ENCODE measurements at places on chromosomes 11 and 22.

- DNase-seq, result no peak
Measured at GRCh38 chr11:116172851-116173250, 599.9 kb downstream of the BUD13 start.

GRCh38 chr22:18110954-18111758 lies 547 bp downstream of the TUBA8 start:
- DNase-seq, result no peak

DNA sequence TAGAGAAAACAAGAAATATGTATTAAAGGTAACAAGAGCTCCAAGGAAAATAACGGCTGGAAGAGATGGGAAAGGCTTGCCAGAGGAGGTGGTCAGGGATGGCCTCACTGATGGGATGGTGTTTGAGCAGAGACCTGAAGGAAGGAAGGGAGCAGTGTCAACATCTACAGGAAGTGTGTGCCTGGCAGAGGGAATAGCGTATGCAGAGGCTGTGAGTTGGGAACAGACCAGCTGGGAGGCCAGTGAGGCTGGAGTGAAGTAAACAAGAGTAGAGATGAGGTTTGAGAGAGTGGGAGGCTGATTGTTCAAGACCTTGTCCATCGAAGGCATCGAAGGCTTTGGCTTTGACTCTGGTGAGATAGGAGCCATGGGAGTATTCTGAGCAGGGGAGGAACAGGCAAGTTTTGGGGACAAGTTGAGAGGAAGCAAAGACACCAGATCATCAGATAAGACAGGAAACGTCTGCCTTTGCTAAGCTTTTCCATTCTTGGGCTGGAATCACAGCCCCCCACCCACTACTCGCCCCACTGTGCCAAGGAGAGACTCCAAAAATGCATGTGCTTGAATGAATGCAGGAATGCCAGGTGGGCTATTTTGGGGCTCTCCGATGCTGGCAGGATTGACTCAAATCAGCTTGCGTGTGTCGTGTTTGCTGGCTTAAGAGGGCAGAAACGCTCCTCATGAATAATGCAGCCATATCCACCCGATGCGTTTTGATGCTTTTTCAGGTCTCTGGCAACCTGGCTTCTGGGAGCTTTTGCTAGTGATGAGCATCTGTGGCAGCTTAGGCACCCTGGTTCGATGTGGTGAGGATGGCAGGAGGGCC lies 7.2 kb downstream of the SGSM1 start:
- no peak for DNase-seq

DNA sequence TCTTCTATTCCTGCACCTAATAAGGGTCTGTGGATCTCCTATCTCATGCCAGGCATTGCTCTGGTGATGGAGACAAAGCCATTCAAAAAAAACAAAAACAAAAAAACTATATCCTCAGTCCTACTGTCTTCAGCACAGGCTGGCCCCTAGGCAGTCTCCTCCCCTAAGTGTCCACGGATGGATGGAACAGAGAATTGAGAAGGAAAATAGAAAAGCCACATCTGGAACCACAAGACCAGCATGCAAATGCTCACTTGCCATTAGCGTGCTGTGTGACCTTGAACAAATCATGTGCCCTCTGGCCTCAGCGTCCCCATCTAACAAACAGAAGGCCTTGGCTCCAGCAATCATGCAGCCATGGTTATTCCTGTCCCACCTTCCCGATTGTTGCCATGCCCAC lies 32.7 kb upstream of the CD82 start:
- no peak for DNase-seq

DNA sequence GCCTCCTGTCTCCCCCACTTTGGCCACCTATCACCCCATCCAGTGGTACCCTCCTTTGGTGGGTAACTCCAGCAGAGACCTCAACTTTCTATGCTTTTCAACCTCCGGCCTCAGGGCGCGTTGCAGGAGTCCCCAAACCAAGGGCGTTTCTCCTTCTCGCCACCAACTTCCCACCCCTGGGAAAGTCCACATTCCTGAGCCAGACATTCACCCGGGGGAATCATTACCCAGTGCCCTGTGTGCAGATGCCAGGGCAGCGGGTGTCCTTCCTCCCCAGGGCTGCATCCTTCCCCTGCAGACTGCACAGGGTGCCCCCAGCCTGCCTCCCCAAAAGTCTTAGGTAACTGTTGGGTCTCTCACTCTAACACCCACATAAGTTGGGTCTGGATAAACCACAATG lies 26.4 kb downstream of the MYEOV start:
- no peak for DNase-seq

DNA sequence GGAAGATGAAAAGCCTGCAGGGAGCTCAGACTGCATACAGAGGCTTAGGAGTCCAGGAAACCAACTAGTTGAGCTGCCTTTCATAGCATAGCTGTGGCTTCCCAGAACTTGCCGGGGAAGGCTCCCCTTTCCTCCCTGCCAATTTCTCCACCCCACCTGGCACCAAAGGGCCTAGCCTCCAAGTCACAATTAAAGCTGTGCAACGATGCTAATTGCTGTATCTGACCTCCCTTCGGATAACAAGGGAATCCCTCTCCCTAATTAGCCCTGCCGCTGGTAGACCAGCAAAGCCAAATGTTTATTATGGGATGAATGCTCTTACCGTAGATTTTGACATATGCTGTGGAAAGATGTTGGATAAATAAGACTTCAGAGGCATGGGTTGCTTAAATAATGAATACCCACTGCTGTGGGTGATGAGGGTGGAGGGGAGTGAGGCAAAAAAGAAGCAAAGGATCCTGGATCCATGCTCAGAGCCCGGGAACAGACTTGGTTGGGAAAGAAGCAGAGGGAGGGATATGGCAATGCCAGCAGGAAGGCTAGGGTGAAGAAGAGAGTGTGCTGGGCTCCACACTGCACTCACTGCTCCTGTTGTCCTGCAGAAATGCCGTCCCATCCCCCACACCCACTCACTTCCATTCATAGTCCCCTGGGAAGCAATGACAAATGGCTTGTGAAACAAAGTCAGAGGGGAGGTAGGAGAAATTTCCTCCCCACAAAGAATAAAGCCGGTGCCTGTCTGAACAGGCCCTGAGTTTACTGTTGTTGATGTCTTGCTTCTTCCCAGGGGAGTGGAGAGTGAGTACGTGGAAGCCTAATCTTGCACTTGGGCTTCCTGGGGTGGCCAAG lies 608.1 kb upstream of the CADM1 start:
- no peak for DNase-seq

Data from NCI-H1417 treated with DMSO at 0.1 percent for 48 hours (cell line).